IPS DF 19.7 (cell line): ENCODE measurements at places on chromosomes 1 and 21.

- no peak for DNase-seq
These were observed 519.2 kb downstream of the KIF26B start for GRCh38 chr1:245673881-245674414.

DNA sequence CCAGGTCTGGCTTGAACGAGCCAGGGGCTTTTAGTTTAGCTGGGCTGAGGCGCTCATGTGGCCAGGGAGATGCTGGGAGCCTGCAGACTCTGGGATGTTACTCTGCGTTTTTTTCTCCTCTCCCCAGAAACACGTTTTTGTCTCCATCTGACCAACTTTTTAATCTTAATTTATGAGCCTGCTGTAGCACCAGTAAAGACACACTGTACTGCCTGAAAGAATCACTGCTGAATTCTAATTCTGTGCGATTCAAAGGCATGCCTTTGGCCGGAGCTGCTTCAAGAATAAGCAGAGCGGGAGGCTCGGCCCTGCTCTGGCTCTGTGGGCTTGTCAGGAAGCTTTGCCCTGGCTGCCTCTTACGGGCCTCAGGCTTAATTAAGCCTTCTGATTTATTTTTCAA lies 129.5 kb downstream of the CAMTA1 start:
- no peak for DNase-seq

GRCh38 chr1:159835356-159835755 lies 8.7 kb downstream of the SLAMF8 start:
- no peak for DNase-seq

DNA sequence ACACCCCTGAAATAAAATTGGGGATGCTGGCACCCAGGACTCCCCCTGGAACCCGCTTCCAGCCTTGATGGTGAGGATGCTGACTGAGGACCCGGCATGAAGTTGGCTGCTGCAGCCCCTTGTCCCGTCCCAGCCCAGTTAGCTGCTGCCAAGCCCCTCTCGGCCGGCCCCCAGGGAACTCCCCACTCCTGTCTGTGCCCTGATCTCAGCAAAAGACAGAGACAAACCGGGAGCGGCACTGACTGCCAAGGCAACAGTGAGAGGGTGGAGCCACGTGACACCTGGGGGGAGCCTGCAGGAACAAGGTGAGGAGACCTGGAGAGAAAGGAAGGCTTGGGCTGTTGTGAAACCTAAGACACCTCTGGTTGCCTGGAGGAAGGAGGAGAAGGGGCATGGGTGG lies 24.7 kb downstream of the CASZ1 start:
- DNase-seq, result no peak

DNA sequence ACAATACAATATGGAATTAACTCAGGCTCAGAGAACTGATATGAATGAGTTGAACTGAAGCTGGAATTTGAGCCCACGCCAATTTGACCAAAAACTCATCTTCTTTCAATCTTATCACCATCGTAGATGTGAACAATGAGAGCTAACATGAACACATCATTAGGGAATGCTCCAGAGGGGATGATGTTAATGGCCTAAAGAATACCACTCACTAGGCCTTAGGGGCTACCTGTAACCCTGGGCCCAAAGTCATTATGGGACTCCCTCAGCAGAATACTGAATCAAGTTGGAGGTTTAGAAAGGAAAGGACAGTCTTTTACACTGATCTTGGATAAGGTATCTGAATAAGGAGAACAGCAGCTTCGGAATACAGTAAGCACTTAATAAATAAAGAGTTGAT lies 73.6 kb downstream of the C1orf94 start:
- no peak for DNase-seq

- no peak for DNase-seq
These were observed 13.6 kb downstream of the EVA1C start for GRCh38 chr21:32426066-32426465.

- no peak for DNase-seq
These were observed 7.4 kb downstream of the GPR25 start for GRCh38 chr1:200880212-200880611.

DNA sequence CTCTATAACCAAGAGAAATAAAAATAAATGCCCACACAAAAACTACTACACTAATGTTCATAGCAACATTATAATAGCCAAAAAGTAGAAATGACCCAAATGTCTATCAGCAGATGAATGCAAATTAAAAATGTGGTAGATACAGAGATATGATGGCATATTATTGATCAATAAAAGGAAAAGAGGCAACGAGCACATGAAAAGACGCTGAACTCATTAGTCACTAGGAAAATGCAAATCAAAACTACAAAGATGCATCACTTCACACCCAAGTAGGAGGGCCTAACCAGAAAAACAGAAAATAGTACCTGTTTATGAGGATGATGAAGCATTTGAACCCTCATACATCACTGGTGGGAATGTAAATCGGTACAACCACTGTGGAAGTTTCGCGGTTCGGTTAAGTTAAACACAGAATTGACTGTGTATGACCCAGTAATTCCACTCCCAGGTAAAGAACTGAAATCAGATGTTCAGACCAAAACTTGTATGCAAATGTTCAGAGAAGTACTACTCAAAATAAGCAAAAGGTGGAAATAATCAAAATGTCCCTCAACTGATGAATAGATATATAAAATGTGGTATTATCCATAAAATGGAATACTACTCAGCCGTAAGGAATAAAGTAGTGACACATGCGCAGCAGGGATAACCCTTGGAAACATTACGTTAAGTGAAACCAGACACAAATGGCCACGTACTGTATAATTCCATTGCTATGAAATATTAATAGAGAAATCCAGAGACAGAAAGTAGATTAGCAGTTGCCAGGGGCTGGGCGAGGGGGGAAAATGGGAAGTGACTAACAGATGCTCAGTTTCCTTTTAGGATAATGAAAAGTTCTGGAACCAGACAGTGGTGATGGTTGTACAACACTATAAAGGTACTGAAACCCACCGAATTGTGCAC lies 3.1 kb downstream of the USP48 start:
- DNase-seq, result no peak

- DNase-seq, result no peak
These were observed 12.1 kb downstream of the PRKACB start for GRCh38 chr1:84156210-84156621.

DNA sequence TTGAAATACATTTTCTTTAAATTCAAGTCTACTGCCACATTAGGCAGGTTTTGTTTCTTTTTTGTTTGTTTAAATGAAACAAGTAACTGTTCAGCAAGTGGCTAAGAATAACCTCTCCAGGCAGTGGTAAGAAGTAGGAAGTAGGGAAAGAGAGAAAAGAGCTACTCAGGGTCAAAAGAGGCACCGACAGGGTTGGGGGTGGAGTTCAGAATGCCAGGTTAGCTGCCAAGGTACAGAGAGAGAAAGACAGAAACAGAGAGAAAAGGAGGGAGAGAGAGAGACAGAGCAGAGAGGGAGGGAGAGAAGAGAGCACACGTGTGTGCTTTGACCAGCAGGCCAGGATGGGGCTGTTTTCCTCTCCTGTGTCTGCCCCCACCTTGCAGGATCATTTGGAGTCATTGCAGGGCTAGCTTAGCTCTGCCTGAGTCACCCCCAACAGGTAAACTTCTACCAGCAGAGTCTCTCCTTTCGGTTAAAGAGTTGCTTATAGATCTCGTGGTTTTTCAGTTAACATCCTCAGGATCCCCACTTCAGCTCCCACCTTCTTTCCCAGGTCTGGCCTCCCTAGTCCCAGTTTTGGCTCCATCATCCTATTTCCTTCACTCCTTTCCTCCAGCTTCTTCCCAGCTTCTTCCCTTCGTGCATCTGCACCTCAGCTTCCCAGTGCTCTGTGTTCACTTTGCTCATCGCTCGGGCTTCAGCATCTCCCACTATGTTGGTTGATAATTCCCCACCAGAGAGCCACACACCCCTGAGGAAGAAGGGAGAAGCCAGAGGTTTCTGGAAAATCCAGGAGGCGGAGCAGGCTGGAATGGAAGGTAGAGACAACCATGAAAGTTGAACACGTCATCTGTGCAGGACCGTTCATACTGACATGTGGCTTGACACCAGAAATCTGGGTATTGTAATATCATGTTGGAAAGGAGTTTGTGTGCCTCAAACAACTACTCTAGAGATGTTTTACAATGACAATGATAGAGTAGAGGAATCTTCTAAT lies 21.8 kb upstream of the RAB4A start:
- DNase-seq, result no peak

GRCh38 chr1:244316407-244316806 lies 135.3 kb downstream of the ADSS2 start:
- no peak for DNase-seq

DNA sequence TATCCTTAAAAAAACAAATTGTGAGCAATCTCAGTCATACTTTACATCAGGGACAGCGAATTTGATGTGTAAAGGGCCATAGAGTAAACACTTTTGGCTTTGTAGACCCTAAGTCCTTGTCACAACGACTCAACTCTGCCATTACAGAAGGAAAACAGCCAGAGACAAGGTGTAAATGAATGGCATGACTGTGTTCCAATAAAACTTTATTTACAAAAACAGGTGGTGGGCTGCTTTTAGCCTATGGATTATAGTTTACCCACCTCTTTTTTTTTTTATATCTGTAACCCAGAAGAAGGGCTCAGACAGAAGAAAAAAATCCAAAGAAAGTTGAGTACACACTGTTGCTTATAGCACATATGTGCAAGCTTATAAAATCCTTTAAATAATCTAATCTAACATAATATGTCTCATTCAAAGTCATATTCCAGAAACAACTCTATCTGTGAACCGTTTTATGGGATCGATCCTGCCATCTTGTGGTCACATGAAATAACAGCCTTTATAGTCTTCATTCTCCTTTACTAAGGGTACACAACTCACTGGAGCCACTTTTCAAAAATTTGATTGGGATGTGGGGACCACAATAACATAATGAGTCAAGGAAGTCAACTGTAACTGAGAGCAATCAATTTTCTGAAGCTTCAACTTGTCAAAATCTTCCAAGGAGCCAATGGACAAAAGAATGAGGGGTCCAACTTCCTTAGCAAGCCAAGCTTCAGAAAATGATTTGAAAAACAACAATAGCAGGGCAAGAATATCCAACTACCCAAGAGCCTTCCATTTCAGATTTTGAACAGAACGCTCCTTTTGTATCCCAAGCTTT lies 142.2 kb upstream of the KRTAP19-8 start:
- DNase-seq, result no peak

GRCh38 chr1:95233319-95233736 lies 682 bp upstream of the RWDD3 start:
- DNase-seq, result no peak

GRCh38 chr1:14648391-14648790 lies 49.9 kb downstream of the KAZN start:
- DNase-seq, result no peak

DNA sequence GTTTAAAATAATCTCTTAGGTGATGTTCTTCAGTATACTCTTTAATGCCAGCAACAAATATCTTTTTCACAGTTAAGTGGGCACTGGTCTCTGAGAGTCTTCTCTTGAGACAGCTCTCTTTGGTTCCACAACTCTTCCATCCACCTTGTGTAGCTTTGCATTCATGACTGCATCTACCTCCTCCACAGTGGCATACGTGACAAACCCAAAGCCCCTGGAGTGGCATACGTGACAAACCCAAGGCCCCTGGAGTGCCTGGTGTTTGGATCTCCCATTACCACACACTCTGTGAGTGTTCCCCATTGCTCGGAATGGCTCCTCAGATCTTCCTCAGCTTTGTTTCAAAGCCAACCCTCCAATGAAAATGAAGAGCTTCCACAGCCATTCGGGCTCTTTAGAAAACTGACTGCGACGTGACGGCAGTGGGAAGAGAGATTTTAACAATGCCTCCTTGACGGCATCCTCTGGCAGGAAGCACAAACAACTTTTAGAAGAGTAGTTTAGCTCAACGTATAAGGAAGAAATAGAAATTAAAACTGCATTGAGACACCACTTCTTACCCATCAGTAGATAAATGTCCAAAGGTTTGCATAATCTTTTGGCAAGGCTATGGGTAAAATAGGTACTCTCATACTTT lies 45.8 kb downstream of the SLC30A7 start:
- DNase-seq, result no peak

DNA sequence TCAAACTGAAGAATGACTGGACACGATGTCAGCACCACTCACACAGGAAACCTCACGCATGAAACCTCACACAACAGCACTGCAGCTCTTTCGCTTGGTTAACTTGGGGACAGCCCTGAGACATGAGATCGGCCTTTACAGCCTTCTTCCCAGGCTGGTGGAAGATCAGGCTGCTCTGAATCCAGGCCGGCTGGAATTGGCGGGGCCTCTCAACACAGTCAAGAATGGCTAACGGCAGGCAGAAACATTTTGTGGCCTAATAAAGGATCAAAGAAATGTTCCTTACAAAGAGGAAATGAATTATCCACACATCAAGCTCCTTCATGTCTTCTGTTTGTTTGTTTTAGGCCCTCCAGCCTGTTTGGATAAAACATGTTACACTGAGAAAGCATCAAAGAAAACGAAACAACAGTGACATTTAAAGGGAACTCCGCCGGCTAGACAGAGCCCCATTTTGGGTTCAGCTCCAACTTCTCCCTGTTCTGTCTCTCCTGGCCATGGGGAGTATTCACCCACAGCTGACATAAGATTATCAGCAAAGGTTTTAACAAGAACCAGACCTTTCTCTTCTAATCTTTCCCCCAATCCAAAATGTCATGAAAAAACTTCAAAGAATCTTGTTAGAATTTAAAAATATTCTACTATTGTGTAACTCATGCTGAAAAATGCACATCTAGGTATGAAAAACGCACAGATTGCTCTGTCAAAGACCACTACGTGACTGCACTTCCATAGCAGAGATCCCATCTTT lies 131.2 kb downstream of the SLC45A1 start:
- DNase-seq, result no peak

DNA sequence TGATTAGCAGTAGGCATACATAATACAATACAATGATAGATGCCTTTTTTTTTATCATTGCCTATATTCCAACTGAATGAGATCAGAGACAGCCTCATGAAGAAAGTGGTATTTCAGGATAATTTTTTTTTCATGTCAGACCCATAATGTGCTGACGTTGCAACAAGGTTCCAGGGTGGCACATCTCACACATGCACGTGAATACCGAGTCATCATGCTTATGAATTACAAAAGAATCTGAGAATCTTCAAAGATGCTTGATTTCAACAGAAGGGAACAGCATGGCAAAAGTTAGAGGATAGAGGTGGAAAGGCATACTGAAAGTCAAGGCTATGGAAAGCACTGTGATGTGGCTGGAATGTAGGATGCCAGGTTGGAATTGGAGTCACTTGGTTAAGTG lies 5.0 kb upstream of the RNF11 start:
- DNase-seq, result no peak

- peak; percentile 88 for DNase-seq
These were observed 79.7 kb upstream of the RAB4A start for GRCh38 chr1:229191066-229191674.

DNA sequence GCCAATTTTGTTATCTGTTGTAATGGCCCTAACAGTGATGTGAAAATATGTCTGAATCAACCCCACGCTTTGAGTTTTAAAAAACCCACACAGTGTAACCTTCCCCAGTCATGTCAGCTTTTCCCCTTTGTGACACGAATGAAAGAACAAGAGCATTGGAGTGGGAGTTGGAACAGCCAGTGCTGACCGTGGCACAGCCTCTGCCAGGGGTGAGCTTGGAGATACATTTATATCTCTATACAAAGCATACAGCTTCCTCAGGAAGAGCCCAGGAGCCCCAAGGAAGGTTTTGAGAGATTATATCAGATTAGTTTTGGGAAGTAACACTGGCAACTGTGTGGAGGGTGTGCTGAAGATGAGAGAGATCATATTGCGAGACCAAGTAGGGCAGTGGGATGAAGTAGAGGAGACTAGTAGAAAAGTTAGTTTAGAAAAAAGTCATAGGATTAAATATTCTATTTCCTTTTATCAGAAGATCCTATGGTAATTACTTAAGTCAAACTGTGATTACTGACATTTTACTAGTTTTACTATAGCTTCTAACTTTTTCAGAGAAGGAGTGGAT lies 15.9 kb downstream of the LRRC8B start:
- DNase-seq, result no peak

- no peak for DNase-seq
These were observed 103.5 kb downstream of the HMCN1 start for GRCh38 chr1:185837711-185838110.
